K562 (cell line): ENCODE measurements at places on chromosomes 6 and 20. TPM values are rescaled to one million over a fixed set of nuclear protein-coding genes. Genes with fewer than 3 reads are reported as not detected.

- DNase-seq, result no peak
These were observed 110.7 kb downstream of the UTRN start for GRCh38 chr6:144395826-144396225.

ABHD16B gene
- not detected in 2 replicates for total RNA-seq

DNA sequence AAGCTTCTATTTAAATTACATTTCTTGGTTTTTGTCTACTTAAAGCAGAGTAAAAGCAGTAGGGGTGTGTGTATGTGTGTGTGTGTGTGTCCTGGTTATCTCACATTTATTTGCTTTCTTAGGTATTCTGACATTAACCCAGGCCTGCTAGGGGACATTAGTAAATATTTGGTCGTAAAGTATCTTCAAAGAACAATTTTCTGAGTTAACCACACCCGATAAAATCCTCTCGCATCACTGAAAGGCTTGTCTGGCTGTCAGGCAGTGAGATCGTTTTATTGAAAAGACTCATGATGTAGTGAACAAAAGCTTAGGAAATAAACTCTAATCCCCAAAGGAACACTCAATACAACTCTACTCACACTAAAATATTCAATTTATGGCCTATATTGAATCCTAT, 77.9 kb downstream of the ZNF217 start:
- DNase-seq, result no peak

DNA sequence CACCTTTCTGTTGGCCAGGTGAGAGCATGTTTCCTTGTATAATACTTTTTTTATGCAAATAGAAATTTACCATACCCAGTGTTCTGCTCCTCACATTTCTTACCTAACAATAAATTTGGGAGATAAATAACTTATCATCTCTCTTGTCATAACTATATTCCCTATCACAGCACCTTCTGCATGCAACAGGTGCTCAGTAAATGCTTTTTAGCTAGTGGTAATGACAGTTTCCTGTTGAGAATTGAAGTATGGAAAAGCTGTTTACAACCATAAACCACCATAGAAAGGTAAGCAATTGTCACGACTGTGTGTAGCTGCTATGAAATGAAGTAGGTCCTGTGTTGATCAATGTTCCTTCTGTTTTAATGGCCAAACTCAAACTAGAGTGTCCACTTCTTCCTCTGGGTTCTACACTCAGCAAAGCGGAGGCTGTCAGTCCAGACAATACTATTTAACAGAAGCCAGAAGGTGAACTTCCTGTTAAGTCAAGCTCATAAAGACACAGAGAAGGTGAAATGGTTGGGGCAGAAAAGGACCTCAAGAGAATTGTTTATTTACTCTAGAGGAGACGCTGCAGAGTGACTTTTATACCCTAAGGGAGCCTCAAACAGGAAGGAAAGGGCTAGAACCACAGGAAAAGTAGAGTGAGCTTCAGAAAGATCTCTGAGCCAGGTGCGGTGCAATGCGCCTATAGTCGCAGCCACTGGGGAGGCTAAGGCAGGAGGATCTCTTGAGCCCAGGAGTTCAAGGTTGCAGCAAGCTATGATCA, 84.0 kb upstream of the SLC22A16 start:
- no peak for DNase-seq

- DNase-seq, result no peak
These were observed 199.9 kb downstream of the DTNBP1 start for GRCh38 chr6:15462717-15463525.

- no peak for DNase-seq
These were observed 40.0 kb downstream of the IRF4 start for GRCh38 chr6:431504-431903.

RAET1E gene
- not detected in 2 replicates for total RNA-seq

DNA sequence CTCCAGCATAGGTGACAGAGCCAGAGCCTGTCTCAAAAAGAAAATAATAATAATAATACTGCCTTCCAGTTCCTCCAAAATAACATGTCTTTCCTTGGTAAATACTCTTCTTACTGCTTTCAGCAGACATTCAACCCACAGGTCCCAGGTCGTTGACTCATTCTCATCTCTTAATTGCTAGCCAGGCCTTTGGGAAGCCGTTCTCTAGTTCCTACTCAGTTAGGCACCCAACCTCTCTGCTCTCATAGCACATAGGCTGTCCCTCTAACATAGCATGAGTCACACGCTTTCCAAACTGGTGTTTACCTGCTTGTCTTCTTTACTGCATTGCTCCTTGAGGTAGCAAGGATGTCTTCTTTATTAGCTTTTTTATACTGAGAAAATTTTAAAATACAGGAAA, 98.8 kb downstream of the LAMA2 start:
- DNase-seq, result no peak

LY6G6C gene
- 0.20 TPM in 1 of 2 replicates, not detected in the other for total RNA-seq

WFDC5 gene
- not detected in 2 replicates for total RNA-seq

DNA sequence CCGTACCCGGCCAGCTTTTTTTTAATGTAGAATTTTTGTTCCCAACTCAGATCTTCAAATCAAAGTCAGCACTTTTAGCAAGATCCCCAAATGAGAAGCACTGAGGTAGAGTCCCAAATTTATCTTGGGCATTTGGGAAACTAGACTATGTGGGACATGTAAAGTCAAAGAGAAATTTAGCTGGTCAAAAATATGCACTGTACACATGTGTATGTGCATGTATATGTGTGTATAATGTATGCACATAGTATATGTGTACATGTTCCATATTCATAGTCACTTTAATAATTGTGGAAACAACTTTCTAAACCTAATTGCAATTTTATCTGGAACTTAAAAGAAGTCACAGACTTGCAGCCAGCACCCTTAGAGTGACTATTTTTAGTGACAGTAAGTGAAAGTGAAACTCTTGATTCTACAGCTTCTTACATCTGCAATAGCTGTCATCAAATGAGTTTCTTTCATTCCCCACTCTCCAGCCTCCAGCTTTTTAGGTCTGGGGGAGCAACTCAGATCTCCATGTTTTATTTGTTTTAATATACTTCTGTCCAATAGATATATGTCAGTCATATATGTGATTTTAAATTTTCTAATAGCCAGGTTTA, 53.6 kb downstream of the CDC40 start:
- DNase-seq, result no peak

- DNase-seq, result no peak
These were observed 24.5 kb downstream of the GABRR2 start for GRCh38 chr6:89290401-89291155.

APOM gene
- total RNA-seq, result 9.7 and 10.1 TPM in 2 replicates

DNA sequence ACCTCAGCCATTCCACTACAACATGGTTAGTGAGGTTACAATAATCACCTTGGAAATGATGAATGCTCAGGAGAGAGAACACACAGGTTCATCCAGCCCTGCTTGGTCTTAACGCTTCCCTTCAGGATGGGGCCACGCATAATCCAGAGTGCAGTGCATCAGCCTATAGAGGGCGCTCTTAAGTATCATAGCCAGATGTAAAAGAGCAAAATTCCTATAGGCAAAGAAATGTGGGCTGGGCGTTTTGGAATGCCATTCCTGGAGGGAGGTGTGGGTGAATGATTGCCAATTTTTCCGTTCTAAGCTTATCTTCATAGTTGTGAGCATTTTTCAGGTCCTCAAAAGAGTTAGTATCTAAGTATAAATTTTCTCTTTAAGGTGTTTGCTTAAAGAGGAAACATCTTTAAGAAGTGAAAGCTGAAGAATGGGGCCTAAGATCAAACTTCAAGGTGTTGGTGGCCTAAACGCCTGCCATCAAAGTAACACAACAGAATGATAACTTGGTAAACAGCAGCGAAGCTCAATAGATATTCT, 1.8 kb downstream of the RIPOR2 start:
- DNase-seq, result peak; percentile 42

GNMT gene
- 0.18 and 0.29 TPM in 2 replicates for total RNA-seq

ECT2L gene
- not detected in 2 replicates for total RNA-seq

CGA gene
- not detected in 2 replicates for total RNA-seq

GRCh38 chr20:33826270-33826897, 15.2 kb downstream of the CHMP4B start:
- DNase-seq, result peak; percentile 30

GRCh38 chr6:164315376-164315775, 900.9 kb downstream of the QKI start:
- DNase-seq, result no peak

GRCh38 chr6:71239694-71240093, 48.9 kb upstream of the OGFRL1 start:
- no peak for DNase-seq

RSPH4A gene
- 0.11 TPM in 2 replicates for total RNA-seq

DNA sequence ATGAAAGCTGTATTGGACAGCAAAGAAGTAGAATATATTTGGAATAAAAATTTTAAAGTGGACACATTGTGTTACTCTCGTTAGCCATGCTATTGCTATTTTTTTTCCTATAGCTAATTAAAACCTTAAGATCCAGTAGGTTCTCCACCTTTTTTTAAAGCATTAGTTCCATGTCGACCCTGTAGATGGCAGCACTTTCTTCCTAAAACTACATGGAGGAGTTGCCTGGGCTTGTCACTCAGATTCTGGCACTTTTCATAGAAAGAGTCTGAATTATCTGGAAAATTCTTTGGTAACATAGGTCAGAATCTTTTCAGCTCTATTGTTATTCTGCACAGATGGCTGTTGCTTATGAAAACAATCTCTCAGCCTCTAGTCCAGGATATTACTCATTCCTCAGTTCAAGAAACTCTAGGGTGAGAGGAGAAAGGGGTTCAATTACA, 42.0 kb upstream of the ESR1 start:
- peak; percentile 69 for DNase-seq

MAFB gene
- 0.04 and 0.09 TPM in 2 replicates for total RNA-seq

DNA sequence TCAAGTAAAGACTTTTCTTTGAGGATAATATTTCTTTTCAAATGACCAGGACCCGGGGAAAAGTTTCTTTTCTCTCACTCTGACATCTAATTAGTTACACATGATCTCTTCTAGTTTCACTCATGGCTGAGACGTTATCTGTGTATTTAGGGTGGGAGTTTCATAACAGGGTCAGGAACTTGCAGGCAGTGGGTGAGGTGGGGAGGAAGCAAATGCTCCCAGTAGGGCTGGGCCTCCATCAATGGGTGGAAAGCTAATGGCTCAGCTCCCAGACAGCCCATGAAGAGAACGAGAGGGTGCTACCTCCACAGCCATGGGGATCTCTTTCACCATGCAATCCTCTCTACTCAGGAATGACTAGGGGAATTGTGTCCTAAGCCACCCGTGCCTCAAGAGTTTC, 119.3 kb downstream of the F13A1 start:
- no peak for DNase-seq

DNA sequence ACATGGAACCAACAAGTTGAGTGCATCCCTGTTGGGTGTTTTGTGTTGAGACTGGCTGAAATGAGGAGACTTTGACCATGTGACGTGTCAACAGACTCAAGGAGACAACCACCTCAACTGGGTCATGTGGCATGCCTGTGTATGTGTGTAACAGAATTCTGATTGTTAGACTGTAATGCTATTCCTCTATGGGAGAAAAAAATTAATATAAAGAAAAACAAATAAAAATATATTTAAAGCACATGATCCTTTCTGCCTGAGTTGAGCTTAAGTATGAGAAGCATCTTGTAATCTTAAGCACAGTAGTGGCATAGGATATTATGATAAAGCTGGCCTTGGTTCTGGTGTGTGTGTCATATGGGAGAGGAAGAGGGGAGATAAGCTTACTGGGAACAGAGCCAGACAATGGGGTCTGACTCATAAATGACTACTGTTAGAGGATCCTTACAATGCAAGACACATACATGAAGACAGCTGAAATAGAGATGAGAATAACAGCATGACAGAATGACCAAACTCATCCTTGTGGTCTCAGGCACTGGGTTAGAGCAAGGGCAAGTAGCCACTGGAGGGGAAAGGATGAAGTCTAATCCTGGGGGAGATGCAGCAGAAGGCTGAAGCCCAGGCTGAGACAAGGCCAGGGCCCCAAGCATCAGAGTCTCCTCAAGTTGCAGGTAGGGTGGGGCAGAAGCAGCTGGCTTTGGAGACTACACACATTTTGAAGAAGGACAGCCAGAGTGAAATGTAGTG, 9.2 kb downstream of the TP53INP2 start:
- DNase-seq, result peak; percentile 77

TRERF1 gene
- total RNA-seq, result 0.16 and 0.20 TPM in 2 replicates

GRCh38 chr6:46491628-46492547, 639 bp upstream of the RCAN2 start:
- DNase-seq, result no peak

DNA sequence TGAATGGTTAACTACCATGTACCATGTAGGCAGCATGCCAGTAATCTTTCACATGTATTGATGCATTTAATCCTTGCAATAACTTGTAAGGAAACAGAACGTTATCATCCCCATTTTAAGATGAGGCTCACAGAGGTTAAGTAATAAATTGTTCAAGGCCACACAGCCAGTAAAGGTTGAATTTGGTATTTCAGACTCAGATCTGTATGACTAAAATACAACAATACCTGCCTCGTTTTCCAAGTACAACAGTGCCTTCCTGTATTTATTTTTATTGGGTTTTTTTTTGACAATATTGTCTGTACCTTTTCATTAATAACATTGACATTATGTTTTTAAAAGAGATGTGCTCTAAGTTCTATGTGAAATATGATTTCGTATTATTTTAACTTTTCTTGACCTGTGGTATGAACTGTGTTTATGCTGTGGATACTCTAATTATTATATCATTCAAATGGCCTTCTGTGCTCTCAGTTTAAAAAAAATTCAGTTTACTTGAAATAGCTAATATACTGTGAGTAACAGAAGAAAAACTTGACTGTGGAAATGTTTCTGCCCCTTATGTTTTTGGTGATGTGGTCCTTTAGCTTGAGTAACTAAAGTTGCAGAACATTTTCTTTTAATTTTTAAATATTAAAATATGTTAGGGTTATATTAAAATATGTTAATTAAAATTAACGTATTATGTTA, 39.7 kb downstream of the XRN2 start:
- DNase-seq, result no peak

- DNase-seq, result no peak
These were observed 1006.8 kb upstream of the MANEA start for GRCh38 chr6:94570581-94570980.
